ENCODE measurements at places on chromosomes 6 and 20.

DNA sequence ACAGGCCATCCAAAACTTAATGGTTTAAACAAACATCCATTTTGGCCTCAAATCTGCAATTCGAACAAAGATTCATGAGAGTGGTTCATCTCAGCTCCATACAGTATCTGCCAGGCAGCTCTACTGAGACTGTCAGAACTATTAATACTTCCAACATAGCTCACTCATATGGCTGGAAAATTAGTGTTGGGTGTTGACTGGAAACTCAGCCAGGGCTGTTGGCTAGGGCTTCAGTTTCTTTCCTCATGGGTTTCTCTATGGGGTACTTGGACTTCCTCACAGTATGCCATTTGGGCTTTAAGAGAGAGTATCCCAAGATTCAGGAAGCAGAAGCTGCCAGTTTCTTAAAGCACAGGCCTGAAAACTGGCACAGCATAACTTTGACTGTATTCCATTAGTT, 240.3 kb downstream of the TPBG start:
- DNase-seq = no peak

- DNase-seq = no peak
These were observed 61.1 kb downstream of the SLC2A10 start for GRCh38 chr20:46770330-46771194.

- peak; percentile 75 for DNase-seq
These were observed 74.1 kb upstream of the SLC4A11 start for GRCh38 chr20:3312940-3313682.

- DNase-seq = no peak
These were observed 601.2 kb downstream of the CDH26 start for GRCh38 chr20:60559462-60559861.

GRCh38 chr6:125124049-125124669, 29.4 kb upstream of the TPD52L1 start:
- no peak for DNase-seq

GRCh38 chr6:53432318-53433161, 83.8 kb upstream of the ELOVL5 start:
- peak; percentile 64 for DNase-seq

DNA sequence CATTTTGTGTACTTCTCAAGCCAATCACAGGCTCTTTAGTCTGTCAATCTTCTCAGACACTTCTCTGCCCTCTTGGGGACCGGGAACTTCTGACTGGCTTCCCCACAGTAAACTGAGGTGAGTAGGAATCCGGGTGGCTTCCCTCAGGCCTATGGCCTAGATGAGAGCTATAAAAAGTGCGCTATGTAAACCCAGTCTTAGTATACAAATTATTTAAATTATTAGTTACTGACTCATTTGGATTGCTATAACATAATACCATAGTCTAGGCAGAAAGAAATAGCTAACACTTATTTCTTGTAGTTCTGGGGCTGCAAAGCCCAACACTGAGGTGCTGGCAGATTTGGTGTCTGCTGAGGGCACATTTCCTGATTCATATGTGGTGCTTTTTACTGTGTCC, 109.2 kb upstream of the MCHR2 start:
- DNase-seq = peak; percentile 59

- no peak for DNase-seq
These were observed 15.4 kb downstream of the BPIFA2 start for GRCh38 chr20:33183312-33183711.

DNA sequence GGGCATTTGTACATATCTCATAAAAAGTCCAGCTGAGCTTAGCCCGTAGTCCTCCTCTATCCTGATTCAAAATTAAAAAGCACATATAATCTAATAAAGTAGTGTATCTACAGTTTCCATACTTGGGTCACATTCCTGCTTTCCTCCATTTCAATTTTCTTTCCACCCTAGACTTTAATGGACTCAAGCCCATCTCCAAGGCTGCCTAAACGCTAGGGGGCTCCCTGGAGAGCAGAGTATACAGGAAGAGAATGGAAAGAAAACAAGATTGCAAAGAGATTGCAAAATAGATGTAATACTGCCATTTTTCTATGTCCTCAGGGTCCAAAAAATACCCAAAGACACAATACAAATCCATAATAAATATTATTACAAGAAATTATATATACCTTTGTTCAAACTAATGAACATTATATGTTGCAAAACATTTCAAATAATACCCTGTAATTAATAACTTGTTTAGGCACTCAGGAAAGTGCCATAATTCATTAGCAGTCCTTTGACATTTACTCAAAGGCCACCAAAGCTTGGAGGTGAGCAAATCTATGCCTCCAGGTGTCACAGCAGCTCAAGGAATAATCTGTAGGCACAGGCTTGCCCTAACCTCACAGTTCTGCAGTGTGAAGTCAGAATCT, 2.4 kb upstream of the MCM3 start:
- DNase-seq = peak; percentile 77

GRCh38 chr6:149218915-149219314, 98.6 kb upstream of the TAB2 start:
- DNase-seq = no peak

DNA sequence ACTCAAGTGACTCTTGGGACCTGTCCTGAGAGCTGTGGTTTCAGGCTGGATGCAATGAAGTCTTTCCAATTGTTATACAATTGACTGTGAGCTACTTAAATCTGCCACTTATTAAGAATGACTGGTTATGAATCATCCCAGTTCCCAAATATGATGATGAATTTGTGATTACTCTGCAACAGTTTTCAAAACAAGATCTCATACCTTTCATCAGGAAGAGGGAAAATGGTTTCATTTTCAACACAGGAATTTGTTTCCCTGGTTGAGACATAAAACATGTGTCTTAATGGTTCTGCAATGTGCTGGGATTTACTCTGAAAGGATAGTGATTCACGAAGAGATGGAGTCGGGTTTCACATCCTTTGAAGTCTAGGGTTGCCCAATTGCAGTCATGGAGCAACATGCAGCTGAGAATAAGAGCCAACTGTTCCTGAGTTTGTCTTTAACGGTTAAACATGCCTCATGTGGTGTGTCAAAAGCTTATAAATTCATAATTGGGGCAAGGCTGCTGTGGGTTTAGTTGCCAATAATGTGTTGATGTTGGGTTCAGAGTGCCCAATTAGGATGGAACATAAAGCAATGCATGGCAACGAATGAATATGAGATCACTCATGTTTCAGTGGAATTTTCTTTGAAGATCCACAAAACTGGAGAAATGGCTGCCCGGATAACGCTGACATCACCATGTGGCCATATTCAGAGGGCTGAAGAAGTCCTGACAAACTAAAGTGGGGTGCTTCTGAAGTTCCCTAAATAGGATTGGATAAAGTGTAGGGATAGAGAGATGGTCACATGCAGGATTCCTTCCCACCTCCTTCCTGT, 41.0 kb downstream of the CYP24A1 start:
- DNase-seq = peak; percentile 97

- no peak for DNase-seq
These were observed 2.3 kb upstream of the TXNDC5 start for GRCh38 chr6:7912736-7913517.

GRCh38 chr6:143098054-143098671, 37.5 kb downstream of the AIG1 start:
- no peak for DNase-seq

- no peak for DNase-seq
These were observed 115.0 kb downstream of the IRF4 start for GRCh38 chr6:506508-506907.

DNA sequence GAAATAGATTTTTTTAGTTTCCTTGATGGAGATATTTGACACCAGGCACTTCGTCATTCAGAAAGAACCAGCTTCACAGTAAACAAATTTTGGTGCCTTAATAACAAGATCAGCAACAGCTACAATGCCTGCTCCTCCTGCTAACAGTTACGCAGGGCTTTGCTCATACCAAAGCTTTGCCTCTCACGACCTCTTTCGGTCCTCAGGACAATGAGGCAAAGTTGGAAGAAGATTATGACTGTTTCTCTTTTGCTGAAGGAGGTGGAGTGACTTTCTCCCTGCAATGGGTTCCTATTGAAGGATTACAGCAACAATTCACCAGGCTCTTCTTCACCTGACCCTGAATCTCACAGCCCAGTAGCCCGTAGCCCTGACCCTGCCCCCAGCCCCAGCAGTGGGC, 440.1 kb downstream of the PREX1 start:
- no peak for DNase-seq

GRCh38 chr6:27541933-27542297, 69.0 kb upstream of the ZNF184 start:
- no peak for DNase-seq

- DNase-seq = peak; percentile 74
These were observed 754 bp downstream of the HDDC2 start for GRCh38 chr6:125300992-125301434.

DNA sequence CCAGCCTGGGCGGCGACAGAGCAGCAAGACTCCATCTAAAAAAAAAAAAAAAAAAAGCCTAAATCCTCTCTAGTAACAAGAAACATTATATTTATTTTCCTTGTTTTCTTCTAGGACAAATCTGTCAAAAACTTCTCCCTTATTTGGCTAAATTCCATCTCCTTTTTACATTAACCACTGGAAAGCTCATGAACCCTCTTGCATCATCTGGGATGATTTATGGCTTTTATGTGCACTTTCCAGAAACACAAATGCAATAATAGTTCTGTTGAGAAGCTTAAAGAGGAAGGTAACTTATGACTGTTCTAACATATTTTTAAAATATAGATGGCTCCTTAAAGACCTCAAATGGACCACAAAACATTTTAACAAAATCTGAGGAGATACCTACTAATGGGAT, 526.1 kb upstream of the SPTLC3 start:
- no peak for DNase-seq

- no peak for DNase-seq
These were observed 135.9 kb downstream of the JPH2 start for GRCh38 chr20:44050925-44051660.

- no peak for DNase-seq
These were observed 6.8 kb upstream of the CST8 start for GRCh38 chr20:23484081-23484480.

DNA sequence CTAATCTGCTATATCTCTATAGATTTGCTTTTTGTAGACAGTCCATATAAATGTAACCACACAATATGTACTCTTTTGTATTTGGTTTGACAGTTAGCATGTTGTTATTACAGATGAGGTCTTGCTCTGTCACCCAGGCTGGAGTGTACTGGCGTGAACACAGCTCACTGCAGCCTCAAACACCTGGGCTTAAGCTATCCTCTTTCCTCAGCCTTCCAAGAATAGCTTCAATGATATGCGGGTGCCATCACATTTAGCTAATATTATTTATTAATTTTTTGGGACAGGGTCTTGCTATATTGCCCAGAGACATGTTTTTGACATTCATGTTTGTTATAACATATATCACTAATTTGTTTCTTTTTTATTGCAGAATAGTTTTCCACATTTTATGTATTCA, 10.8 kb downstream of the REPS1 start:
- no peak for DNase-seq

DNA sequence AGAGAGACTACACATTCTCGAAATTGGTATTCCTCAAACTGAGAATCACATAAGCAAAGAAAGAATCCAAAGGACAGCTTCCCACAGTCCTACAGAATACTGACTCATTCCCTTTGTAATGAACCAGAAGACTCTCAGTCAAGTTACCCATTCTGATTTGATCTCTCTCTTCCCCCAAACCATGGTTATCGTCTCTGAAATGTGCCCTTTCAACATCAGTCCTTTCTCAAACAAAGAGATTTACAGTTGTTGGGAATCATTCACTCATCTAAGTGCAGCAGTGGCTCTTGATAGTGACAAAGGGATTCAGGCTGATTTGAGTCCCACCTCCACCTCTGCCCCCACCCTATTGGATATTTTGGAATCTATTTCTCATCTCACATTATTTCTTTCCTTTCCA, 15.0 kb upstream of the RSPO3 start:
- DNase-seq = peak; percentile 19

GRCh38 chr6:42367353-42368011, 84.2 kb downstream of the TRERF1 start:
- DNase-seq = peak; percentile 6

GRCh38 chr6:90103056-90103800, 193.4 kb downstream of the BACH2 start:
- DNase-seq = peak; percentile 32

DNA sequence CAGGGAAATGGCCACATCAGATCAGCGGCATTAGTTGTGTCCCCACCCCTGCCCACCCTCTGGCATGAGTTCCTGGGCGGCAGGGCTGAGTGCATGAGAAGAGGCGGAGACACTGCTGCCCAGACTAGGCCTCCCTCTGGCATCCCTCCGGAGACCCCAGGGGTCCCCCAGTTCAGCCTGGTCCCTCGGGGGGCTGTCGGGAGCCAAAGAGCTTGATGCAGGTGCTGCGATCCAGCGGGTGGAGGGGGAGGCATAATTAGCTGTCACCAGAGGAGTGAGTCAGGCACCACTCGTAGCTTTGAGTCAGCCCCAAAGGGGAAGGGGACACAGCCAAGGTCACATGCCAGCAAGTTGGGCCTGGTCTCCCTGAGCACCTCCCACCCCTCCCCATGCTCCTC, 34.5 kb downstream of the DLGAP4 start:
- no peak for DNase-seq

- no peak for DNase-seq
These were observed 1.6 kb upstream of the FAM135A start for GRCh38 chr6:70411542-70412251.

DNA sequence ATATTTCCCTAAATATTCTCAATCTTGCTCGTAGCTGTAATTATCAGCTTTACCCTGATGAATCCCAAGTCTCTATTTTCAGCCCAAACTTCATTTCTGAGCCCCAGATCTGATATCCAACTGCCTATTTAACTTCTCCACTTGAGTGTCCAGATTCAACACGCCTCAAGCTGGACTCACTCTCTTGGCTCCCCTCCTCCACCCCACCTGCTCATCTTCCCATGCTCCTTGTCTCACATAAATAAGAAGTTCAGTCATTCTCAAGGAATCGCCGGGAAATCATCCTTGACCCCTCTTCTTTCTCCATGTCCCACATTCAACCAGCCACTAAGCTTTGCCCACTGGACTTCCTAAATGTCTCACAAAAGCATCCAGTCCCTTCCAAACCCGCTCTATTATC, 89.9 kb upstream of the STMND1 start:
- no peak for DNase-seq

- DNase-seq = no peak
These were observed 163.4 kb upstream of the SLC24A3 start for GRCh38 chr20:19048995-19049501.

DNA sequence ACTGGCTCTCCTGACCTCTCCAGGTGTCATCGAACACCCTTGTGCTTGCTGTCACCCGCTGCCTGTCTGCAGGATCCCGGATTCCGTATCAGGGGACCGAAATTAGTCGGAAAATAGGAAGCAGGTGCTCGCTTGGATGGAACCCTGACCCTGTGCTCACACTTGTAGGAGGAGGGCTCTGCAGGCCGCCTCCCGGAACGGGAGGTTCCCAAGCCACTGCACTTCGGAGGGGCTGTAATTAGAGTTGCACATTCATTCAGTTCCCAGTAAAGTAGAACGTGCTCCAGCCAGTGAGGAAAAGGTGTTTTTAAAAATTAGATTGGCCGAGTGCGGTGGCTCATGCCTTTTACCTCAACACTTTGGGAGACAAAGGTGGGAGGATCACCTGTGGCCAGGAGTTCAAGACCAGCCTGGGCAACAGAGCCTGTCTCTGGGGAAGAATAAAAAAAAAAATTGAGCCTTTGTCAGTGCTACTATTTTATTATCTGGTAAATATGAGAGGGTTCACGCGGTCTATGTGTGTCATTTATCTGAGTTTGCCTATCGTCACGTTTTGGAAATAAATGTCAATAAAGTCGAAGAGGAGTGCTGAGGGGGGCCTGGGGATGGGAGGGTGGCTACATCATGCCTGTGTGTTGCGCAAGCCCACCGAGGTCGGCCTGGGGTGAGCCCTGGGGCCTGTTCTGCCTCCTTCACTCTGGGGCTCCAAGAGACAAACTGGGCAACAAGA, 1.5 kb upstream of the GMEB2 start:
- peak; percentile 73 for DNase-seq

- DNase-seq = peak; percentile 53
These were observed 763 bp downstream of the C6orf47 start for GRCh38 chr6:31659649-31660380.
